ENCODE measurements at places on chromosomes 16 and 17.
A peak's percentile ranks its signal among the peaks of the same experiment; 100 is the strongest.

DNA sequence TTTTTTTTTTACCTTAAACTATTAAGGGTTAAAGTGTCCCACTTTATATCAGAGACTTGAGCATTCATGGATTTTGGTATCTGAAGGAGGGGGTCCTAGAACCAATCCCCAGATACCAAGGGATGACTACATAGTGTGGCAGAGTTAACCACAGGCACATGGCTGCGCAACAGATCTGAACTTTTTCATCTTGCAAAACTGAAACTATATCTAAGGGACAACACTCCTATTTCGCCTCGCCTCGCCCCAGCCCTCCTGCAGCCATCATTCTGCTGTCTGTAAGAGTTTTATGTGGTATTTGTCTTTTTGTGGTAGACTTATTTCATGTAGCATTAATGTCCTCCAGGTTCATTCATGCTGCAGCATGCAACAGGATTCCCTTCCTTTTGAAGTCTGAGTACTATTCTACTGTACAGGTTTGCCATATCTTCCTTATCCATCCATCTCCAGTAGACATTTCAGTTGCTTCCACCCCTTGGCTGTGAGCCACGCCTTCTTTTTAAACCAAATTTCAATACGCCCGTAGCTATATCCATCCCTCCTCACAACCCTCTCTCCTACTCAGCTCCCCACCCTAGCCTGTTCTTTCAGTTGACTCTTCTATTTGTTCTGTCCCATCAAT, 53.2 kb downstream of the AMFR start:
- no peak for DNase-seq

DNA sequence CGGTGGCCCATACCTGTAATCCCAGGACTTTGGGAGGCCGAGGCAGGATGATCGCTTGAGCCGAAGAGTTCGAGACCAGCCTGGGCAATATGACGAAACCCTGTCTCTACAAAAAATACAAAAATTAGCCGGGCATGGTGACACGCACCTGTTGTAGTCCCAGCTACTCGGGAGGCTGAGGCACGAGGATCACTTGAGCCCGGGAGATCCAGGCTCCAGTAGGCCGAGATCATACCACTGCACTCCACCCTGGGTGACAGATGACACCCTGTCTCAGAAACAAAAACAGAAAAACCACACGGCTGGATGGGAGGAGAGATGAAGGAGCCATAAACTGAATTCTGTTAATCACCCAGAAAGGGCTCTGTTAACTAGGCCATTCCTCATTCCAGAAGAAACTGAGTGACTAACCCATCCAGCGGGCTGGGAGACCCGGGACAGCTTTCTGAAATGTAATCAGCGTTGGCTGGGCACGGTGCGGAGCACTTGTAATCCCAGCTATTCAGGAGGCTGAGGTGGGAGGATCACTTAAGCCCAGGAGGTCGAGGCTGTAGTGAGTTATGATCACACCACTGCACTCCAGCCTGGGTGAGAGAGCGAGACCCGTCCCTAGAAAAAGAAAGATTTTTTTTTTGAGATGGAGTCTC, 641 bp upstream of the NT5C3B start:
- DNase-seq = no peak

- DNase-seq = peak; percentile 74
Measured at GRCh38 chr17:74210191-74211140, 2.9 kb upstream of the TTYH2 start.

DNA sequence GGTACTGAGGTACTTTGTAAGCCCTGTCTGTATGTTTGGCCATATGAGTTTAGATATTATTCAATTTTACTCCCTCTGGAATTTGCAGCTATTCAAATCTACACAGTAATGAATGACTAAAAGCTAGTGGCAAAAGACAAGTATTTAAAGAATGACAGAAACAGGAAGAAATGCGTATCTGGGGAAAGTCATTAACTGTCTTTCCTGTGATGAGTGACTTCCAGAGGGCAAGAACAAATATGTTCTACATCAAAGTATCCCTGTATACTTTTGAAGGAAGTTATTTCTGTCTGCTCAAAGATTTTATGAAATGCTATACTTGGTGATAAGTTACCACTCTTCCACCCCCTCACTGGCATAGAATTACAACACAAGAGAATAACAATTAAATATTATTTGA, 489.3 kb upstream of the SOX9 start:
- DNase-seq = no peak

DNA sequence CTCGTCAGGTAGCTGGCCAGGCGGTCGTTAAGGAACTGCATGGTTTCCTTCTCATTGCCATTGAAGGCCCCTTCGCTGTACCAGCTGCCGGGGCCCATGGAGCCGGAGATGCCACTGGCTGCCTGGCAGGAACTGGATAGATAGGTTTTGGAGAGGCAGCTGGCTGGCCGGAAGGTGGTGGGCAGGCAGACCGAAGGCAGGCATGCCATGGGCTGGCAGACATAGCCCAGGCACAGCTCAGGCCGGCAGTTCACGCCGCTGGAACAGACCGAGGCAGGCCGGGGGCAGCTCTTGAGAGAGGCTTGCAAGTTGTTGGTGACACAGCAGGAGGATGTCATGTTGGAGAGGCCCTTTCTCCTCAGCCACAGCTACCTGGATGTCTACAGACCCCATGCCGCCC, at the start of gene KRT32:
TSS of gene KRT32 (minus strand) at position 399 of the 400 bp plus-strand sequence. CDS start at position 338, 61 bp downstream.
- no peak for DNase-seq

DNA sequence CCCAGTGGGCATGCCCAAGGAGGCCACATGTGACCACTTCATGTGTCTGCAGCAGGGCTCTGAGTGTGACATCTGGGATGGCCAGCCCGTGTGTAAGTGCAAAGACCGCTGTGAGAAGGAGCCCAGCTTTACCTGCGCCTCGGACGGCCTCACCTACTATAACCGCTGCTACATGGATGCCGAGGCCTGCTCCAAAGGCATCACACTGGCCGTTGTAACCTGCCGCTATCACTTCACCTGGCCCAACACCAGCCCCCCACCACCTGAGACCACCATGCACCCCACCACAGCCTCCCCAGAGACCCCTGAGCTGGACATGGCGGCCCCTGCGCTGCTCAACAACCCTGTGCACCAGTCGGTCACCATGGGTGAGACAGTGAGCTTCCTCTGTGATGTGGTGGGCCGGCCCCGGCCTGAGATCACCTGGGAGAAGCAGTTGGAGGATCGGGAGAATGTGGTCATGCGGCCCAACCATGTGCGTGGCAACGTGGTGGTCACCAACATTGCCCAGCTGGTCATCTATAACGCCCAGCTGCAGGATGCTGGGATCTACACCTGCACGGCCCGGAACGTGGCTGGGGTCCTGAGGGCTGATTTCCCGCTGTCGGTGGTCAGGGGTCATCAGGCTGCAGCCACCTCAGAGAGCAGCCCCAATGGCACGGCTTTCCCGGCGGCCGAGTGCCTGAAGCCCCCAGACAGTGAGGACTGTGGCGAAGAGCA, 4.4 kb downstream of the WFIKKN2 start:
- DNase-seq = no peak

DNA sequence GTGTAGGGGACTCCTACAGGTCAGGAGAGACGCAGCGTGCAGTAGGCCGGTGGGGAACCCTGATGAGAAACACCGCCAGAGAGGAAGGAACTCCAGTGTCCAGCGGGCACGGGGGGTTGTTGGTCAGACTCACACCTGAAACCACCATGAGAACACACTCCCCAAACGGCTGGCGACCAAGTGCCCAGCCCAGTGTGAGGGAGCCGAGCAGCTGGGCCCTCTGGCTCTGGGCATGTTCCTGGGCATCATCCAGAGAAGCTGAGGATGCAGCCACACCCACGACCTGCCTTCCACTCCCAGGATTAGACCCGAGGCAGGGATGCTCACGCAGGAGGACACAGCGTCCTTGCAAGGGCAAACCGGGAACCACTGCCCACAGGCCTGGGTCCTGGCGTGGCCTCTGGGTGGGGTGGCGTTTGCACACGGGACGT, 108.3 kb upstream of the ZNF750 start:
- DNase-seq = no peak
